Lung (tissue), 17 donors: ENCODE measurements at places on chromosomes 12 and 14. TPM values are rescaled to one million over a fixed set of nuclear protein-coding genes. Genes with fewer than 3 reads are reported as not detected.

DNA sequence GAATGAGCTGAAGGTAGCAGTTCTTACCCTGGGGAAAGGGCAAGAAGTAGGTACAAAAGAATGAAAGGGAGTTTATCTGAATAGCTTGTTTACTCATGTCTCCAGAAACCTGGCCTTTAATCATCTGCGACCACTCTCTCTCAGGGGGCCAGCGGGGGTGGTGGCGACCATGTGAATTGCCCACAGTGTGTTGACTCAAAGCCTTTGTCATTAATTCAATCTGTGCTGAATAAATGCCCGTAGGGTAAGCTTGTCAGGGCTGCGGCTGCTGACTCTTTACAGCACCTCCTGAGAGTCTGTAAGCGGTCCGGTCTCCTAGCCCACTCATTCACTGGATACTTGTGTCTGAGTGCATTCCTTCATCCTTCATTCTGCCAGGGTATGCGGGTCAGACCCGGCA, 874.4 kb downstream of the SLC6A15 start:
- no peak for DNase-seq

GRCh38 chr14:100567009-100567876, 20.0 kb downstream of the BEGAIN start:
- peak; percentile 46 for DNase-seq

DNA sequence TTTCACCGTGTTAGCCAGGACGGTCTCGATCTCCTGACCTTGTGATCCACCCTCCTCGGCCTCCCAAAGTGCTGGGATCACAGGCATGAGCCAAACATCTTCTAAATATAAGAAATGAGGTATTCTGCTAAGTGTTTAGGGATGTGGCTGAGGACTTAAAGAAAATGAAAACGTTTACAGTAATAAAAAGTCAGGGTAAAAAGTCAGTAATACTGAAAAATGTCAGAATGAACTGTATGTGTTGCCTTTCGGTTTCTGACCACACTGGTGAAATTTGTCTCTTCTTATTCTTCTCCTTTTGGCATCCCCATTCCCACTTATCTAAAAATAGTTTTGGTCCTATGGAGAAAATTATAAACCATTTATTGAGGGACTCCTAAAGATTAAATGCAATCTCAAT, 20.5 kb downstream of the TMEM116 start:
- no peak for DNase-seq

- peak; percentile 96 for DNase-seq
Observed at GRCh38 chr12:30269496-30269895, 426.2 kb downstream of the IPO8 start.

GRCh38 chr14:87600240-87600639, 392.7 kb downstream of the GALC start:
- no peak for DNase-seq

GRCh38 chr12:54040148-54040494, 7.3 kb downstream of the HOXC5 start:
- no peak for DNase-seq

DNA sequence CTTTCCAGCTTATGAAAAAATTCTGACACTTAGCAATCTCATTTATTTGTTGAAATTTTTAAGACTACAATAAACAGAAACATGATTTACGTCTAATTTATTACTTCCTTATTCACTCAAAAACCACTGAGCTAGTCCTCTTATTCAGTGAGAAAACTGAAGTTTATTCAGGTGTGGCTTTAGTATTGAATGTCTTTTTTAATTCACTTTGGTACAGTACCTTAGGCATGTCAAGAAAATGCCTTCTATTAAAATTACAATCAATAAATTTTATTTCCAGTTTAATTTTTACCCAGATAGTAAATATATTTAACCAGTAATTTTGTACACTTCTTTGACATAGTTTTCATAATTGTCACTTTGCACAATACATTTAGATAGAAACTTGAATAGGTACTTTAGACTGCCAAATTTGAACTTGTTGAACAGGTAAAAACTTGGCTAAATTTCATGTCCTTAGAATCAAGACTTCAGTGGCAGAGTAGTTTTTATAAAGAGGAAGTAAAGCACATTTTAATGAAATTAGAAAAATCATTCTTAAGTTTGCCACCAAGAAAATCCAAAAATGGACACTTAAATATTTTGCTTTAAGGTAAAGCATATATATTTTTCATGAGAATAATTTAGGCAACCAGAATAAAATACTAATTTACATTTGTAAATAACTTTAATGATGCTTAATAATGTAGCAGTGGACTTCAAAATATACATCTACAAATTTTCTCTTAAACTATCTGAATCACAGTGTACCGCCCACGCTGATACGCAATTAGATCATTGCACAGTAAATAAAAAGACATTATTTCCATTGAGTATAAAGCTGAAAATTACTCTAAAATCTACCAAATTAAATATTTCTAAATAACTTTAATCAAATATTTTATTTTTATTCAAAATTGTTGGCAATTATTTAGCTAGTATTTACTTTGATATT, 159.1 kb downstream of the RASSF9 start:
- no peak for DNase-seq

- peak; percentile 74 for DNase-seq
Observed at GRCh38 chr14:104639885-104640548, 35.4 kb upstream of the TMEM179 start.

GRCh38 chr12:29343022-29343799, 37.8 kb downstream of the ERGIC2 start:
- DNase-seq, result no peak

GRCh38 chr14:92656306-92657081, 91.9 kb downstream of the LGMN start:
- DNase-seq, result no peak

DNA sequence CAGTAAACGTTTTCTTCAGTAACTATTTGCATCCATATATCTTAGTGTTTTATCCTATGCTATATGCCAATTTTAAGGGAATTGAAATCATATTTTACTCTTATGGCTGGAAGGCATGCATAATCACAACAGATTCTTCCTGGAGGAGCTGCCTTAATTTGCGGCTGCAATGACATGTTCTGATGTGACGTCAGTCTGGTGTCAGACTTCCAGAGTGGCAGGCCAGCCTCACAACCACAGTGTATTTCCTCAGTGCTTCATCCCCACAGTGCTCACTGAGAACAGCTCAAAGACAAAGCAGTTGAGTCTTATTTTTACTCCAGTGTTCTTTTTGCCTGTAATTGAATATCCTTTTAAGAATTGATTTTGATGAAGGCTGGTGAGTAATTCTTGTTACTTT, 107.1 kb downstream of the PLEKHA5 start:
- no peak for DNase-seq

DNA sequence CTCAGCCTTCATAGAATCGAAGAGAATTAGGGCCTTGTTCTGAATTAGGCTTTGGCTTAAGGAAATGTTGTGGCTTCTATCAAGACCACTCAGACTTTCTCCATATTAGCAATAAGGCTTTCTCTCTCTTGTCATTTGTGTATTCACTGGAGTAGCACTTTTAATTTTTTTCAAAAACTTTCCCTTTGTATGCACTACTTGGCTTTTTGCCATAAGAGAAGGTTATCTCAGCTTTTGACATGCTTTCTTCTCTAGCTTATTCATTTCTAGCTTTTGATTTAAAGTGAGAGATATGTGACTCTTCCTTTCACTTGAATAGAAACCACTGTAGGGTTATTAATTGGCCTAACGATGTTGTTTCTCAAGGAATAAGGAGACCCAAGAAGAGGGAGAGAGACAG, 244.2 kb downstream of the GPHN start:
- peak; percentile 30 for DNase-seq

DNA sequence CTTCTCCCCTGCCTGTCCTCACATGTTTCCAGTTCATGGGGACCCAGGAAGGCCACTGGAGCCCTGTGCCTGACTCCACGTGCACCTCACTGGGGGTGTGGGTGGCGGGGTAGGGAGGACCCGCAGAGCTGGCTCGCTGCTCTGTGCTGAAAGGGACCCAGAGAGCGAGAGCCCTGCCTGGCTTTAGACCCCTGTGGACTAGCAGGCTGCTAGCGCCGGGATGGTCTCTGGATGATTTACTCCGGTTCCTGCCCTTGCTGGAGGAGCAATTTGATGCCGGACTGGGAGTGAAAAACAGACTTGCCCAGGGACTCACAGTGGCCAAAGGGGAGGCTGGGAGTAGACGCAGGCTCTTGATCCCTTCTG, 49.0 kb downstream of the NTF3 start:
- peak; percentile 42 for DNase-seq

- DNase-seq, result peak; percentile 40
Observed at GRCh38 chr12:116880817-116881324, 370 bp downstream of the HRK start.

- DNase-seq, result no peak
Observed at GRCh38 chr12:11861864-11862600, 208.7 kb upstream of the BCL2L14 start.

DNA sequence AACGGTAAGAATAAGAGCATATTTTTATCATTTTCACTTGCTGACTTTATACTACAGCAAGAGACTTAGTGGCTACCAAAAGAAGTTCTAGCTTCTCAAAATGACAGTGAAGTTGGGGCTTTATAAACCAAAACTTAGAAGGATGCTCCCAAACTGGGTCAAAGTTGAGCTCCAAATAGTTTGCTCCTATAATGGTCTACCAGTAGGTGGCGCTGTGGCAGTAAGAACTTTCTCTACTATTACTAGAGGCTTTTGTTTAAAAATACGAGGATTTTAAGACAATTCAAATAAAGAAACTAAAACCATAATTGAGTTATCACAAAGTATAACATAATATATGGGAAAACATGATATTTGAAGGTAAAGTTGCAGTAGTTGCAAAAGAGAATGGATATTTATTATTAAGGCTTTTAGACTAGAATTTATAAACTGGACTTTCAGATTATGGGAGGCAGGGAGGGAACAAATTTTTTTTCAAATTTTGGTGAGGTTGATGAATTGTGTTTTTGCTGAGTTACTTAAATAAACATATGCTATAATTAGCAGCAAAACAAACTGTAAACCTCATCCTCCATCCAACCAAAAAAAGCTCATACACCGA, 75.0 kb downstream of the TGFB3 start:
- DNase-seq, result peak; percentile 87

DNA sequence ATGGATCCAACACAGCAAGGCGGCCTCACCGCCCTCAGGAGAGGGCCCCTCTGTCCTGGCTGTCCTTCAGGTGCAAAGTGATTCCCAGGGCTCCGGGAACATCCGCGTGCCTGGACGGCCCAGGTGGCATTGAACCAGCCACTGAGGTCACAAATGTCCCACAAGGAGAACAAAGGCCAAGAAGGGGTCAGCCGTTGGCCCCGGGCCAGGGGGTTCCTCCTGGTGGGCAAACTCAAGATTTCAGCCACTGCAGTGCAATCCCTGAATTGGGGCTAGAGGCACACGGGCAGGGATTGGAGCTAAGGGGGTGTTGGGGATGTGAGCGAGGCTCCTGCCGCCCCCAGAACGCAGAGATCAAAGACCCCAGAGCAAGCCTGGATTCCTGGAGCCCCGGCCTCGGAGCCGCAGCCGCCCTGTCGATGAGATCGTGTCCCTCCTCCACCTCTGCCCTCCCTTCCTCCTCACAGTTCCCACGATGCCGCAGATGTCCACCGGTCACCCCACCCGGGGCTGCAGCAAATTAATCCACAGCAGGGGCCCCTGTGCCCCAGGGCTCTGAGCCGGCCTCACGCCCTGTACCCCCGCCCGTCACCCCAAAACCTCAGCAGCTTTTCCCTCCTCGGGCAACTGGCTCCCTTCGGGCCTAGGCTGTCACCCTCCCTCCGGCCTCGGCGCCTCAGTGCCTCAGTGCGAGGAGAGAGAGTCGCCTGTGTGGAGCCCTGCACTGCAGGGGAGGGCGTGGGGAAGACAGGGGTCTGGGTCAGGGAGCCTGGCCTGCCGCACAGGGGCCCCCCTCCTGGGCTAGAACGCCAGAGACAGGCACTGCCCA, 56.7 kb upstream of the GALNT9 start:
- DNase-seq, result no peak

DNA sequence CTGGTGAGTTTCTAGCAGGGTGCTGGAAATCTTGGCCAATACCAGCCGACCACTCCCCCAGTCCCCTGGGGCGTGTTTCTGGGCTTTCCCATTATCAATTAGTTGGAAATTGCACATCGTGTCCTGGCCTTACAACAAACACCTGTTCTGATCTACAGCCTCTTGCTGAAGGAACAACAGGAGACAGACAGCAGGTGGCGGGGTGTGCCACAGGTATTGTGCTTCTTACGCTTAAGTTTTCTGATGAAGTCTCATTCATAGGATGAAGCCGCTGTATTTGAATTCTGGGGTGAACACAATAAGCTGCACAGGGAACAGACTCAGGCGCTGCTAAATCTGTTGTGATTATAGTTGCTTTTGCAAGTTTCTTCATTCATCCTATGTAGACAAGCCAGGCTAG, 703 bp downstream of the HIGD1C start:
- DNase-seq, result no peak

DNA sequence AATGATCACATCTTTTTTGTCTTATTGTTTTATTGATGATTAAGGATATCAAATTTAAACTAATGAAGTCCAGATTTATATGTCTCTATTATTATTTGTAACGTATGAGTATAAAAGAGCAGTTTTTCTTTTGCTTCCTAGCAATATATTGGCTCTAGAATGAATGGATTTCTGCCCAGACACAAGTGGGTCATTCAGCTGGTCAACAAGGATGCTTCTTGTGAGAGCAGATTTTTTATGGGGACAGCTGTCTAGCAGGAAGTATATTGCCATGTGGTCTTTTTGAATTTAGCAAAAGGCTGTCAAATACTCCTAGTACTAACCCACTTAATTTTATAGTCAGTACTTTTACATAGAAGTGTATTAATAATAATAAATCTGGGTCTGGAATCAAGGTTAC, 1071.1 kb upstream of the FLRT2 start:
- no peak for DNase-seq

DNA sequence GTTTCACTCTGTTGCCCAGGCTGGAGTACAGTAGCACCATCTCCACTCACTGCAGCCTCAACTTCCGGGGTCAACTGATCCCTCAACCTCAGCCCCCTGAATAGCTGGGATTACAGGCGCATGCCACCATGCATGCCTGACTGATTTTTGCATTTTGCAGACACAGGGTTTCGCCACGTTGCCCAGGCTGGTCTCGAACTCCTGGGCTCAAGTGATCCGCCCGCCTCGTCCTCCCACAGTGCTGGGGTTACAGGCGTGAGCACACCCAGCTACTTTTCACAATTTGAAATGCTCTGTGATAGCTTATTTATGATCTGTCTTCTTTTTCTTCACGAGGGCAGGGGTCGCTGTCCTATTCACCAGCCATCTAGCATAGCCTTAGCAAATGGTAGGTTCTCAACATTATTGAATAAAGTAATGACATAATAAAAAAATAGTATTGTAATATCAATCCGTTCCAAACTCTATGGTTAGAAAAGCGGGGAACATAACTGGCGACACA, 477 bp upstream of the DDX47 start:
- DNase-seq, result no peak

GRCh38 chr14:88848571-88848970, 24.1 kb downstream of the TTC8 start:
- no peak for DNase-seq

- DNase-seq, result no peak
Observed at GRCh38 chr12:12823300-12823699, 10.2 kb downstream of the DDX47 start.

GRCh38 chr14:52342849-52343596, 28.9 kb downstream of the PTGER2 start:
- no peak for DNase-seq

GRCh38 chr12:107395817-107396216, 289.8 kb upstream of the PWP1 start:
- DNase-seq, result no peak

PARP2 gene
- 15.3 TPM for total RNA-seq

HCAR3 gene
- 2.5 TPM for total RNA-seq

KRT4 gene
- 3.6 TPM for total RNA-seq

OR5AU1 gene
- not detected for total RNA-seq

MIP gene
- not detected for total RNA-seq

EPYC gene
- 0.31 TPM for total RNA-seq

SLC2A3 gene
- 112 TPM for total RNA-seq

HOXC9 gene
- not detected for total RNA-seq

CLEC6A gene
- 1.1 TPM for total RNA-seq

GZMB gene
- 2.2 TPM for total RNA-seq

IL31 gene
- not detected for total RNA-seq

CABP1 gene
- 0.58 TPM for total RNA-seq
